ENCODE measurements at places on chromosomes 7 and 10.

GRCh38 chr7:147909431-147910148 lies 681.0 kb upstream of the C7orf33 start:
- no peak for DNase-seq

DNA sequence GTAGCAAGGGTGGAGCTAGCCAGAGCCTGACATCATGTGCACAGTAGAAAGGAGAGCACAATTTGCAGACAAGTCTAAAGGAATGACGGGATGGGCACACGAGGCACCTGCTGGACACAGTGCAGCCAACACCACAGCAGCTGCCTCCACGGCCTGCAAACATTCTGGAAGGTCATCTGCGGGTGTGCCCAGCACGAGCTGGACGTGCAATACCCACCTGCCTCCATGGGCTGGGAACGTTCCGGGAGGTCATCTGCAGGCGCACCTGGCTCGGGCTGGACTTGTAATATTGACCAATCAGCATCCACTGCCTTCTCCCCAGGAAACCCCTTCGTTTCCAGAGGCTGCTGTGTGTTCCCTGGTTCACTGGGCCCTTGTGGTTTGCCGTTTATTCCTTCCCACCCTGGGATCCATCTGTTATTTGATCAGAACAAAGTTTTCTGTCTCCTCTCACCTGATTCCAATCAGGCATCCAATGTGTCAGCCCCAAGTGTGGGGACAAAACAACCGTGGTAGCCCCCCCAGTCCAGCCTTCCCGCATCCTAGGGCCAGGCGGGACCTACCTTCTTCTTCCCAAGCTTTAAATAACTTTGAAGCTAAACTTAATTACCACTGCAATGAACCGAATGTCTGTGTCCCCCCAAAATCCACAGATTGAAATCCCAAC lies 243.4 kb upstream of the PPP2R2D start:
- DNase-seq = no peak

DNA sequence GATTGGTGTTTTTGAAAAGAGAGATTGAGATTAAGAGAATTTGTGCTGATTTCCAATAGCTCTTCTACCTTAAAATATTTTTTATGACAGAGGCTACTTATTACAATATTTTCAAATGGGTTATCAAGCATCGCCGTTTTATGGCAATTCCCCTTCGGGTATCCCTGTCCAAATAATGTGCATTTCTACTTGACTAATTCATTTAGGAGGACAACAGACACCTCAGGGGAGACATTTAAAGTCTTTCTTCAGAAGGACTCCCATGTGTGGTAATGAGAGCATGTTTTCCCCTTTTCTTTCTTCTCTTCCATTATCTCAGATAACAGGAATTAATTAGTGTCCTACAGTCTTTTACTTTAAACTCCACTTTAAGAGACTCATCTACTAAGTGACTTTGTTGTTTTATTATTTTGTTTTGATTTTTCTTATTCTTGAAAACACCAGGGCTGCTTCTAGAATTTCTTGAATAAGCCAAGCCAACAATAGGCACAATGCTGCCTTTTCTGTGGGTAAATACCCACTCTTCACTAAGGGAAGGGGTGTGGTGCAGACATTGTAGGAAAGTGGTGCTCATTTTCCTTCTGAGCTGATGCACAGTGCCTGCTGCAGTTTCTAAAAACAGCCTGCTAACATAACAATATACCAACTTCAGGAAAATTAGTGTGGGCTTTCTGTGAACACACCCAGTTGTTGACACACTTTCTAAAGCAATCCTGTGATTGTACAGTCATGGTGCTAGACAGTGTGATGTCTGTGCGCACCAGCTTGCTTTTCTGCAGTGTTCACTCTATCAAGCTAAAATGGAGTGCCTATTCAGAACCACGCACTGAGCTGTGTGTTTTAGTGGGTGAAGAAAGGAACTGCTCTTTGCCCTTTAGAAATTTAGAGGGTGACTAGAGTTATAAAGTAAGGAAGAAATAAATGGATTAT lies 597.7 kb downstream of the NRG3 start:
- no peak for DNase-seq

GRCh38 chr7:54967377-54967776 lies 51.4 kb upstream of the EGFR start:
- DNase-seq = no peak

GRCh38 chr10:19738440-19738839 lies 77.8 kb upstream of the PLXDC2 start:
- no peak for DNase-seq

- no peak for DNase-seq
Observed at GRCh38 chr10:130453036-130453720, 317.0 kb downstream of the GLRX3 start.

DNA sequence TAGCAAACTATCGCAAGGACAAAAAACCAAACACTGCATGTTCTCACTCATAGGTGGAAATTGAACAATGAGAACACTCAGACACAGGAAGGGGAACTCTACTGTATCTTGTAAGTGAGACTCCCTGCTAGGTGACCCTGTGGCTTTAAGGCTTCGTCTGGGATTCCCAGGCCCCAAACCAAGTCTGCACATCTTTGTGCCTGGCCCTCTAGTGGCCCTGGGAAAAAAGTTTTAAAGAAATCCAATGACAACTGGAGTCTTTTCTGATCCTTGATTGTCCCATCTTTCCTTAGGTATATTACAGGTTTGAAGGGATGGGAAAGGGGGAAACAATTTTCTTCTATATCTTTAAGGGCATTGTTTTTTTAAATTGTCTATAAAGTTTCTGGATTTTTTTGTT lies 10.6 kb upstream of the LIPM start:
- DNase-seq = no peak

GRCh38 chr10:21217107-21217506 lies 308.4 kb downstream of the SKIDA1 start:
- no peak for DNase-seq

DNA sequence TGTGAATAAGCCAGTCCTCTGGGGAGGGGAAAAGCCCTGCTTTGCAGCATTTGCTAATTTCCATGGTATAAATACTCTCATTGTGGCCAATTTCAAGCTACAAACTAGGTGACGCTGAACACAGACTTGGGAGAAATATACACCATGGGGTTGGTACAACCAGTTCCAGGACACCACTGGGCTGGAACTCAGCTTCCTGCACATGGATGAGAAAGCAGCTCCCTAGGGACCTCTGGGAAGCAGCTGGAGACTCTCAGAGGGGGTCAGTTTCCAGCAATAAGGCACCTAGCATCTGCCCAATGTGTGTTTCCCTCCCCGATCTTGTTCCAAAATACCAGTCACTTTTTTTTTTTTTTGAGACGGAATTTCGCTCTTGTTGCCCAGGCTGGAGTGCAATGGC lies 56.8 kb upstream of the WDR11 start:
- DNase-seq = no peak

DNA sequence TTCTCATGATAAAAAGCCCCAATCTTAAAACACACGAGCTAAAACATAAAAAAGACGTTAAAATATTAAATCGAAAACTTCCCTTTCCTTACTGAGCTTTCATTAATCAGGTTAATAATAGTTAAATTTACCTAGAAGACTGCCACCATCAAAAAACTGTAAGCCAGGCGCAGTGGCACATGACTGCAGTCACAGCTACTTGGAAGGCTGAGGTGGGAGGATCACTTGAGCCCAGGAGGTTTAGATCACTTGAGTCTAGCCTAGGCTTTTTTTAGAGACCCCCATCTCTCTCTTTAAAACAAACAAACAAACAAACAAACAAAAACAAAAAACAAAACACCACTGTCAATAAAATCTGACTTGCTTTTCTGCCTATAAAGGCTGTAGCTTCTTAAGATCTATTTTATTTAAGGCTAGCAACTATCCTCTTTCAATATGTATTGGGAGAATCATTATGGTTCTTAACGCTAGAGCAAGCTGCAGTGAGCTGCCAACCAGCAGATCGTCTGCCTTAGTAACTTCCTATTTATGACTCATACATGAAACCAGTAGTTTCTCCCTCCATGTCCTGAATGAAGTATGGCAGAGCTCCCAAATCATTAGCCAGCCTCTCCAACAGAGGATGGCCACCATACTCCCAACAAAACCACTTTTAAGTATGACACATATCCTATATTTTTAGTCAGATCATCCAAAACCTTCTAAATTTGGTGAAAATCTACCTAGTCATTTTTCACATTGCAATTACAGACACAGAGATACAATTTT lies 163.7 kb downstream of the SRPK2 start:
- DNase-seq = no peak

GRCh38 chr7:120916121-120916520 lies 34.5 kb upstream of the ING3 start:
- no peak for DNase-seq

GRCh38 chr10:69337296-69338132 lies 59.2 kb downstream of the HK1 start:
- DNase-seq = no peak

- DNase-seq = no peak
Observed at GRCh38 chr10:60162631-60163030, 227.0 kb downstream of the ANK3 start.

DNA sequence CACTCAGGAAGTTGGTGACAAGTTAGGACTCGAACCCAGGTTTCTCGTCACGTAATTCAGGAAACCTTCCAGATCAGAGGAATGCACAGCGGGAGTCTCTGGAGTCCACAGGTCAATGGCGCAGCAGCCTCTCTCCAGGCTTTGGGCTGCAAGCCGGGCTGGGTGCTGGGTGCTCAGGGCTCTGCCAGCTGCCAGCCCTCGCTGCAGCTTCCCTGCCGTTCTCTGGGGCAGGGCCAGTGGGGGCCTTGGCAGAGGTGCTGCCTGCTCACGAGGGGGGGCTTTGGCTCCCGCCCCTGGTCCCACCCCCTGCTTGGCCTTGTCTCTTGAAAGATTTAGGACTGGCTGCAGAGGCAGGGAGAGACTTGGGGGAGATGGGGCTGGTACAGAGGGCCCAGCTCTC lies at the start of gene TACR2:
Gene TACR2, minus strand, starts transcription at position 224 of the 400 bp plus-strand sequence. CDS start 595 bp downstream, outside the sequence.
- DNase-seq = no peak

- peak; percentile 16 for DNase-seq
Observed at GRCh38 chr7:30029696-30030095, 1.5 kb downstream of the PLEKHA8 start.
